Stimulated activated CD4-positive, alpha-beta T cell treated with anti-CD3 and anti-CD28 coated beads, Interleukin-15, amount 100 ng/mL, for 1 hour (primary cell): ENCODE measurements at places on chromosomes 2 and 18.

DNA sequence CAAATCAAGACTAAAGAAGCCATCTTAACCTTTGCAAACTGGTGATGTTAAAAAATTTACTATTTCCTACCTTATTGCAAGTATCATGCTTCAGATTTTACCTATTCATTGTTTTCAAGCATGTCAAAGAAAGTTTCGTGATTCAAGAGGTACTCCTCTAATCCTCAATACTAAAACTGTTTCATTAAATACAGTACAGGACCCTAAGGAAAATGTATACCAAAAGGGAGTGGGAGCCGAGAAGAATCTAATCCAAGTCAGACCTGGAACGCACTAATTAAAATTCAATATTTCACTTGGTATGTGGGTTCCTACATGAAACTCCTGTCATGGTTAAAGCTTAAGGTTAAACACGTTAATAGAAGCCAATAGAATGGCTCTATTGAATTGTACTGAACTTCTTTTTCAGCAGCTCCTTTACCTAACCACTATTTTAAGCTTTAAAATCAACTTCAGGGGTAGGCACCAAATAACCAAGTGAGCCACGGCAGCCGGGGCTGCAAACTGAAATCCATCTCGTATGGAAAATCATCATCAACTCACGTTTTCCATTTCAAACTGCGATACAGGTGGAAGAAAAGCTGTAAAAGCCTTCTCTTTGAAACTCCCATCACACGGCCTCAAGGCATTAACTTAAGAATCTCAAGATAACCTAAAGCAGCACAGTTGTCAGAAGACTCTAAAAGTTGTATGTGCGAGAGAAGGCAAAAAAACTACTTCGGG lies 188.8 kb downstream of the ZEB2 start:
- DNase-seq, result no peak

DNA sequence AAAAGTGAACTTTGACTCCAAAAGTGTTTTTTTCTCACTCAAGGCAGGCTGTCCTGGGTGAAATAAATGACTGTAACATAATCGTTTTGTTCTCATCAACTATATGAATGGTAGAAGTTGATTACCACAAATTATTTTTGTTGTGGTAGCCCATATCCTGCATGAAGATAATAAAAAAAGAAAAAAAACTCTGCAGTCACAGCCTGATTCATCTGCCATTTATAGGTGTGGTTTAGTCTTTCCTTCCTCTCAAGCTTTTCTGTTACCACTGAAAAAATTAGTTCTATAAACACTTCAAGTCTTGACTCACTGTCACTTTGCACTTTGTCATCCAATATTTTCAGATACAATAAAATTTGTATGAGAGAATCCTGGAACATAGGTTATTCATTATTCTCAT lies 522.0 kb downstream of the PLCL1 start:
- DNase-seq, result no peak

DNA sequence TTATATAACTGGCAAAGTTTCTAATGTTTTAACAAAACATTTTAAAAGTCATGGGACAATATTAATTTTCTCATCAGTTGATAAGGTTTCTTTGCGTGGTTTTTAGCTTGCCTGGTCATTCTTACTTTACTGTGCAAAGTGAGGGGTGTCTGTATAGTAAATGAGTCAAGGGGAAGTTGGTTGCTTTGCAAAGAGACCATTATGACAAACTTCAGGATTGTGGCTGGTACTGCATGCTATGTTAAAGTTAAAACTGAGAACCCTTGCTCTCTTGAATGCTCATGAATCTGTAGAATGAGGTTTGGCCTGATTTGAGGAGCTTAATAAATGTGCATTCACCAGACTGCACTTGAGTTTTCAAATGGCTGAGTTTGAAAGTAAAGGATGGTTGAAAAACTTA lies 47.0 kb downstream of the COL4A4 start:
- no peak for DNase-seq

DNA sequence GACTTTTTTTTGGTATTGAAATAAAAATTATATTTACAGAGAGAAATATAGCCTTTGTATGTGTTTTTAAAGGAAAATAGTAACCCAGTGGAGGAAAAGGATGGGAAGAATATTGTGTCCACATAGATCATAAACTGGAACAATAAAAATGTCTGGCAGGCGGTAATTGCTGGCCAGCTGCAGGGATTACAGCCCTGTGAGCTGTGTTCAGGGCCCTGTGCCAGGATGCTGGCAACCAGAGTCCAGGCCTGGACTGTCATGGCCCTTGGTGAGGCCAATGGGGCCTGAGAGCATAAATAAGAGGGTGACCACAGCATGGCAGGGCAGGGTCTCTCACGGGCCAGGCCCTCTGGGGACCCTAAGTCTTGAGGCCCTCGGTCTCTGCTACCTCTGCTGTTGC lies 171.2 kb downstream of the ACOXL start:
- no peak for DNase-seq

DNA sequence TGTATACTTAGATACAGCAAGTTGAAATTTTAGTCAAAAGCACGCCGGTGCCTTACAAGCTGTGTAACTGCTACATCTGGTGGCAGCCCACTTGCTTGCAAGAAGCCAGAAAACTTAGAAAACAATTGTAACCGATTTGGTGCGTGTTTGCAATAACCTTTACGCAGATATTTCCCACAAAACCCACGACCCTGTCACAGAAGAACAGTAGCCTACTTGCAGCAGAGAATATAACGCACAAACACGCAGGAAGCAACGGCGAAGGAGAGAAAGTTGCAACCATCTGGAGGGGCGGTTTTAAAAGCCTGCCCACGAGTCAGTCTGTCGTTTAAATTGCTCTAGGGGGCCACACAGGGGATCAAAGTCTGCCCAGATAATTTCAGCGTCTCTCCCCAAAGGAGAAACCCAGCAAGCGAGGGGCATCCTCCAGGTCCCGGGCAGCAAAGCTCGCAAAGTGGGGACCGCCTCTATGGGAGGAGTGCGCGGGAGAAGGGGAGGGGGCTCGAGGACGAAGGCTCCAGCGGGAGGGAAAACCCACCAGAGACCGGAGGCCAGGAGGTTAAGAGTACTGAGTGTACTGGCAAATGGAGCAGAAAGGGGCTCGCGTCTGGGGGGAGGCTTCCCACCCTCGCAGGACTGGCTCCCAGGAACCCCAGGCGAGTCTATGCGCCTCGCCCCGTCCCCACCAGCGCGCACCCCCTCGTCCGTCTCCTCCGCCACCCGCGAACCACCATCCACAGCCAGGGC lies 1.1 kb downstream of the TLK1 start:
- DNase-seq, result peak; percentile 27

- no peak for DNase-seq
These were observed 103.4 kb upstream of the RASGRP3 start for GRCh38 chr2:33372940-33373553.

DNA sequence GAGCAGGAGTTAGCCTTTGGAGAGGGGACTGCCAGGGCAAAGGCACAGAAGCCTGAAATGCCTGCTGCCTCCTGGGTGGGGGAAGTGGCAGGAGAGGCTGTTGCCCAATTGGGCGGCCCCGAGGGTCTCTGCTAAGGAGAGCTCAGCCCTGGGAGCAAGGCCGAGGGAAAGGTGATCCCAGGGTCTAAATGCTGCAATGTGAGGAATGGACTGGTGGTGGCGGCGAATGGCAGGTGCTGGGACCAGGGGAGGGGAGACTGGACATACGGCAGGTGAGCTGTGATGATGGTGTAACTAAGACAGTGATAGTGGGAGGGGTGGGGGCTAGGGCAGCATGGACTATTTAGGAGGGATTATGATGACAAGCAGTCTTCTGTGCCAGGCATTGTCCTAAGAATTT lies 104.0 kb downstream of the DYSF start:
- DNase-seq, result no peak

DNA sequence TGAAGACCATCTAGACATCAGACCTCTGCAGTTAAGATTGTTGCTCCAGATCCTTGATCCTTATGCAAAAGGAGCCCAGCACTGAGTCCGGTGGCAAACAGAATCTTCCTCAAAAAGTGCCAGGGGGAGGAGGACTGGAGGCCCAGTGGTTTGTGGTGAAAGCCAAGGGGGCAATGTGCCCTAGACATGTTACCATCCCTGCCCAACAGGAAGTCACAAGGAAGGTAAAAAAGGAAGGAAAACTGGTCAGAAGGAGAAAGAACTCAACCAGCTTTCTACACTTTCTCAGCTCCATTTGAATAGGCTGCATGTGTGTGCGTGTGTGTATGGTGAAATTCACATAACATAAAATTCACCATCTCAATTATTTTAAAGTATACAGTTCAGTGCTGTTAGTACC lies 25.0 kb upstream of the KDM3A start:
- DNase-seq, result no peak

DNA sequence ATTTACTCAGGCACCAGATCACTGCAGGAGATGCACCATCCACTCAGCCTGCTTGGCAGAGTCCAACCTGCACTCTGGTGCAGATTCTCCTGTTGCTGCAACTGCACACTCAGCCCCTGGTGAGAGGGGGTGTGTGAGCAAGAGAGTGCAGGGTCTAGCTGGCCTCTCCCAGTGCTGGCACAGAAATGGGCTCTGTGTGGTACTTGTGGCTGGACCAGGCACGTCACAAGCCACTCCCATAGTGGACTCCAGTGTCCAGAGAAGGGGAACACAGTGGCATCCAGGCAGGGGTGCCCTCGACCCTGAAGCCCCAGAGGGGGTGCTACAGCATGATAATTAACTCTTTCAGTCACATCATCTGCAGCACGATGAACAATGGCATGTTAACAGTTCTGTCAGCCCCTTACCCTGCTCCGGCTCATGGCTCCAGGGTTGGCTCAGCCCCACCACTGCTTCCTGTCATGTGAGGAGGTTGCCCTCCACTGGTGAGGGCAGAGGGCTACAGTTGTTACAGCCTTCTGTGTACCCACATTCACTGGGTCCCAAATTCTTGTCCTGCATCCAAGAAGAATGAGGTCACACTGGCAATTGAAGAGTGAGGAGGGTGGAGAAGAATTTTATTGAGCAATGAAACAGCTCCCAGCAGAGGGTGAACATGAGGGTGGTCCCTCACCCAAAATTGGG lies 135.7 kb downstream of the EVA1A start:
- no peak for DNase-seq

DNA sequence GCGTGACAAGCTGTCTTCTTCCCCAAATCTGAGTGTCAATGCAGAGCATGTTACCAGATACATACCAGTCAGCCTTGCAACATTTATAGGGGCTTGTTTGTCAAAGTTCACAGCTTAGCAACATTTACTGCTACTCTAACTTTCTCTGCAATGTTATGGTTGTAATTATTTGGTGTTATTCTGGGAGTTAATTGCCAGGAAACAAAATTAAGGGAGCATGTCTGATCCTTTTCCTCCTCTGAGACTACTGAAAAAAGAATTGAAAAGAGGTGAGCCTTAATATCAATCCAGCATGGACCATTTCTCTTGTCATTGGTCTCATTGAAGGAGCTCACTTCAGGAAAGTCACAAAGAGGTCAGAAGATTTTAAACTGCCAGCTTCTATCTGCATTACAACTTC lies 465.6 kb upstream of the LINC00305 start:
- DNase-seq, result no peak

GRCh38 chr2:42960002-42960841 lies 167.8 kb upstream of the HAAO start:
- DNase-seq, result no peak

- no peak for DNase-seq
These were observed 91.7 kb upstream of the EPC2 start for GRCh38 chr2:148552675-148553331.

- no peak for DNase-seq
These were observed 288.5 kb downstream of the TNS1 start for GRCh38 chr2:217714287-217714751.

GRCh38 chr2:185979546-185980071 lies 241.0 kb downstream of the FSIP2 start:
- DNase-seq, result no peak

DNA sequence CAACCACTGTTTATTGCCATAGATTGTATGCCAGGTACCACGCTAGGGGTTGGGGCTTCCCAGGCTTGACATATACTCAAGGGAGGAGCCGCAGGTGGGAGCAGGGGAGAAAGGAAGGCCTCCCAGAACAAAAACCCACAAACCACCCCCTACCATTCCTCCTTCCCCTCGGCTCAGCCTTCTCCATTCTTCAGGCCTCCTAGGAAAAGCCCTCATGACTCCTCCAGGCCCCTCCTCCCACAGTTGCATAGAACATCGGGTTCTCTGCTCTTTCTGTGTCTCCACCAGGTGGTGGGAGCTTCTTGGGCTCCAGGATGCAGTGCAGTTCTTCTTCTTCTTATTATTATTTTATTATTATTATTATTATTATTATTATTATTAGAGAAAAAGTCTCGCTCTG lies 80.3 kb downstream of the ZFP36L2 start:
- no peak for DNase-seq

DNA sequence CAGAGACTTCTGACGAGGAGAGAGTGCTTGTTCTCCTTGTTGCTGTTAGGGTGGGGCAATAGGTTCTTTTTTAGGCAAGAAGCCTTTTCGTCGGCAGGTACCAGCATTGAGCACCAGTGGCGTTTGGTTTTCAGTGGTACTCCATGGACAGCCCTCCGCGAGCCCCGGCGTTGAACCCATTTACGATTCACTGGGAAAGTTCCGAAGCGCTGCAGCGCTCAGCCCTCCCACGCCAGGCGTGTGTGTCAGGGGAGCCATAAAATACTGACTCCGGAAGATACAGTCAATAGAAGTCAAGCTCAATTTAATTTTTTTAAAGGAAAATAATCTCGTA lies 494 bp upstream of the ROCK1 start:
- DNase-seq, result no peak

- no peak for DNase-seq
These were observed 16.9 kb upstream of the CD28 start for GRCh38 chr2:203689426-203690116.

DNA sequence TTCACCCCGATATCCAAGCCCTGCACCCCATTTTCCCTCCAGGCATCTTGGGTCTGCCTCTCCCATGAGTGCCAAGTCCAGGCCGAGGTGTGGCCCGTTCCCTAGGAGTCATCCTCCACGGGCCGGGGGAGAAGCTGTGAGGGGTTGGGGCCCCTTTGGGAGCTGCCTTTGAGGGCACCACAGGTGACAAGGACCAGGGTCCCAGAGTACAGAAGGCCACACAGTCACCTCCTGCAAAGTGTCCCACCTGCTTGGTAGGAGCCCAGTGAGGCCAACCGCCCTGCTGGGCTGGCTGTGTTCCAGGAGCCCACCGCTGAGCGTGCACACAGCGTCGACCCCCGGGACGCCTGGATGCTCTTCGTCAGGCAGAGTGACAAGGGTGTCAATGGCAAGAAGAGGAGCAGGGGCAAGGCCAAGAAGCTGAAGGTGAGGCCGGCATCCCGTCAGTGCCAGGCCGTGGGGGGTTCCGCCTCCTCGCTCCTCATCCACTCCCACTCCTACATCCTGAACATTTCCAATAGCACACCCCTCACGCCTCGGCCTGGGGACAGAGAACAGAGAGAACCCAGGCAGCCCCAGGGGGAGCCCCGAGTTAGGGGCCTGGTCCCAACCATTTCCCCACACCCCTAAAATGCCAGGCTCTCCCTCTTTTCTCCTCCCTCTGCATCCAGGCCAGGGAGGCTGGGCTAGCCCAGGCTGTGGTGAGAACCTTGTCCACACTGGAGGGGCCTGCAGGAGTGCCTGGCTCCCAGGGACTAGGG lies 2.7 kb downstream of the ERFE start:
- no peak for DNase-seq

- no peak for DNase-seq
These were observed 6.5 kb downstream of the TEX261 start for GRCh38 chr2:70988151-70988550.

GRCh38 chr18:48057018-48057417 lies 126.6 kb upstream of the SMAD2 start:
- DNase-seq, result no peak
